ENCODE measurements at places on chromosomes 16 and 17.

DNA sequence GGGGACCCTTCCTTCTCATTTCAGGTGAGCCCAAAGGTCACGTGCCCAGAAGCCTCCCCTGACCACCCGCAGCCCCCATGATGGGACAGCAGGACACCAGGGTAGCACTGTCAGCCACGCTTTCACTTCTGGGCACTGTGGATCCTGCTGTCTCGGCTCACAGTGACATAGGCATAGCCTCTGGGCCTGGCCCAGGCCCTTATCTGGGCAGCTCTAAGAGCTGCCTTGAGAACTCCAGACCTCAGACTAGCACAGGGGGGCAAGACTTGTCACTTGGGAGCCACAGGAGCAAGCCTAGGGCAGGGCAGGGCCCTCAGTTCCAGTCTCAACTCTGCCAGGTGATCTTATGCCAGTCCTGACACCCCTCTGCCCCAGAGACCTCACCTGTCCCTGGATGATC is 4.7 kb downstream of the NATD1 start:
- no peak for DNase-seq

- DNase-seq = no peak
Measured at GRCh38 chr17:77618173-77618572, 340.3 kb upstream of the TNRC6C start.

DNA sequence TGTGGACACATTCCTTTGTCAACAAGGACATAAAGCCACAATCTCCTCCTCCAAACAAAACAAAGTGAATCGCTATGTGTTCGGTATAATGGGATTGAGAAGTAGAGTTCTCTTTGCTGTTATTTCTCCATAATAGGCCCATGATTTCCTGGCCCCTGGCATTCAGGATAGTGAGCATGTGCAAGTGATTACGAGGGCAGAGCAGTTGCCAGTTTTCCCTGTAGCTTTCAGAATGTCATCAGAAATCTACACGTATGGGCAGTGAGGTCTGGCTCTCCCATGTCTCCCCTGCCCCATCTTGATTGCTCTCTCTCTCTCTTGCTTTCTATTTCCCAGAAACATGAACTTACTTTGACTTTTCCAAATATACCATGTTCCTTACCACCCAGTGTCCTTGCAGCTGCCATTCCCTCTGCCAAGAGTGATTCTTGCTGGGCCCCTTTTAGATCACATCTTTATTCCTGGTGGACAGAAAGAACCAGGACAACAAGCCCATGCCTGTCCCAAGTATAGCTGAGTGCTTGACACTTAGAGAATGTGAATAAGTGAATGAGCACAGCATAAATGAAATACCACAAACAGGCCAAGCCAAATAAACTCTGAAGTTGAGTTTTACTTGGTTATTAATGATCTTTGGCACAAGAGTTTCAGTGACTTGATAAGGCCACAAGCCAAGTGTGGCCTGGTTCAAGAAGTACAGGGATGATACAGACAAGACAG is 273.1 kb downstream of the CDH13 start:
- DNase-seq = no peak

- no peak for DNase-seq
Measured at GRCh38 chr17:42288803-42289610, 709 bp downstream of the STAT5A start.
